ENCODE measurements at places on chromosomes 1 and 21. TPM values are rescaled to one million over a fixed set of nuclear protein-coding genes. Genes with fewer than 3 reads are reported as not detected.

- no peak for ATAC-seq
These were observed 95.9 kb downstream of the ACTL8 start for GRCh38 chr1:17851056-17851455.

- no peak for ATAC-seq
These were observed 149.3 kb downstream of the HUNK start for GRCh38 chr21:32022146-32022545.

PRDM16 gene
- total RNA-seq = 0.88 TPM

- peak; percentile 35 for ATAC-seq
These were observed 202.5 kb downstream of the FGGY start for GRCh38 chr1:59499273-59499942.

GRCh38 chr1:61580417-61580816, 144.5 kb downstream of the TM2D1 start:
- ATAC-seq = no peak

OR2L13 gene
- total RNA-seq = 0.17 TPM

- no peak for ATAC-seq
These were observed 5.2 kb downstream of the PLEKHA6 start for GRCh38 chr1:204354579-204354978.

Data from motor neuron (in vitro differentiated cells).